Left hindlimb (tissue), 1 donor: ENCODE measurements at places on chromosomes 1 and 21.

DNA sequence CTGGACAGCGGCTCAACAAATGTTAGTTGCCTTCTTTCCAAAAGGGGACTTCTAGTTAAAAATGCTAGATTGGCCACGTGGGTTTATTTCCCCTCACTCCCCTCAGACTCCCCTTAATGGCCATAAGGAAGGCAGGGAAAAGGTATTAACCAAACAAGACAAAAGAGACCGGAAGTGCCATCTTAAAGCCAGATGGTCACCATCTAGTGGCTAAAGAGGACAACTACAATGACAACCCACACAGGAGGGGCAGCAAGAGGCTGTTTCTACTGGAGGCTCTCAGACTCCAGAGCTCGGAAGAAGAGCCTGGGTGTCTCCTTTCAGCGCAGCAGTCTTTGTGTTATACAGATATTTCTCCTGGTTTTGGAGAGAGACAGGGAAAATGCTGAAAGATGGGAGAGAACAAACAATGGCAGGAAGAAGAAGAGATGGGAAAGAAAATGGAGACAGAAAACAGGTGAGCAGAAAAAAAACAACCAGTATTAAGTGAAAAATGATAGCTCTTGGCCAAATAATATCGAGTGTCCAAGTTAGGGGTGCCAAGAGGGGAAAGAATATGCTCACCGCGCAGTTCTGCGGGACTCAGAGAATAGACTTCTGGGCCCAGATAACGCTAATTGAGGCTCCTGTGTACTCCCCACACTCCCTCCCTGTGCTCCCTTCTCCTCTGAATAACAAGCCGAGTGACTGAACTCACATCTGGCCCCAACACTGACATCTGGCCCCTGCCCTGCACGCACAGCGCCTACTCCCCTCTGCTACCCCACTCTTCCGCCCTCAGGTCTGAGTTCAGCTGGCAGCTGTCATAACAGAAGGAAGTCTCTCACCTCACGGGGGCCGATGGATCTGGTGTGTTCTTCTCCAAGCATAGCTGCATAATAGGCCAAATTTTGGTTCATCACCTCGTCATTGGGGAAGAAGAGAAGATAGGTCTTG, 9.6 kb downstream of the P3H1 start:
- no peak for DNase-seq

DNA sequence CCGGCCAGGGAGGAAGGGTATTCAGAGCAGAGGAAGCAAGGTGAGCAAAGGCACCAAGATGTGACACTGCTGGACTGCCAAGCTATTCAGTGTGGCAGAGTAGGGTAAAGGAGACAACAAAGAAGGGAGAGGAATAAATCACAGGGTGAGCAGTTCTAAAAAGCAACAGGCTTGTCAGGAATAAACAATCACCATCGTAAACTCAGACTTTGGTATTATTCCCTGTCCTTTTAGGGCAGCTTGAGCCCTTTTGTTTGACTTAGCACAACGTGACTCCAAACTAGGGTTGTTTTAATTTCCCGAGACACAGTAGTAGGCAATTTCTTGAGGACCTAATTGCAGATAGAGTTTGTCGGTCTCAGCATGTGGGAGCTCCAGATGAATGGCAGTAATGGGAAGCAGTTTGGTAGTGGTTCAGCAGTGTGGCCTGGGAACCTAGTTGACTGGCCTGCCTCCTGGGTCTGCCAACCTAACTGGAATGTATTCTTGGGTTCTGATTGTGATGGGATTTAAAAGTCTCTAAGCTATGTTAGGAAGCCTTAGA, 4.3 kb downstream of the CR1L start:
- no peak for DNase-seq

DNA sequence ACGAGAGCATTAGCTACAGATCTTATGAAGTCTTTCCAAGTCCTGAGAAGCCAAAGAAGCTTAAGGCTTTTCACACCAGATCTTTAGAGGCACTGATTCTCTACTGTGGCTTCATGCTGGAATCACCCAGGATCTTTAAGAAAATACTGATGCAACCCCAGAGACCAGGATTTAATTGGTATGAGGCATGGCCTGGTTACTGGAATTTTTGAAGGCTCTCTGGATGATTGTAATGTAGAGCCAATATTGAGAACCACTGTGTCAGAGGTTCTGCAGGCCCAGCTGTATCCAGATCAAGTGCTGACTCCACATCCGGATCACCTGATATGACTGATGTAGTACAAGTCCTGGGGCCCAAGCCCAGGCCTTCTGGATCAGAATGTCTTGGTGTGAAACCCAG, 105.7 kb downstream of the PLPPR5 start:
- DNase-seq = no peak

- DNase-seq = no peak
Measured at GRCh38 chr1:30302858-30303257, 420.5 kb downstream of the MATN1 start.

DNA sequence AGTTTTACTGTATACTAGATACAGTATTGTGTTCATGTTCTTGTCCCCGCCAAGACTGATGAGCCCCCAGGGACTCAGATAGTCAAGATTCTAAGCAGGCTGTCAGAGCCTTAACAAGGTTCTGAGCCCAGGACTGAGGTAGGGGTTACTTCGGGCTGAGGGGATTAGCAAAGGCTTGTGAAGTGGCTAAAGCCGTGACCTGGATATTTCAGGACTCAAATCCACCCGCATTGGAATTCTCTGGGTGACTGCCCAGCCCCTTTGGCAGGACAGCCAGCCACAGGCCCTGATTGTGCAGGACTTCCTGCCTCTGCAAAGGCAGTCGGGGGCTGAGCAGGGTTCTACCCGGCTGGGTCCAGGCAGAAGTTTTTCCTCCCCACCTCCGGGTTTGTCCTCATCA, at the start of gene PLA2G5:
PLA2G5 (plus strand) TSS at position 321 of the 400 bp plus-strand sequence. CDS start 14,637 bp downstream, outside the sequence.
- peak; percentile 63 for DNase-seq

DNA sequence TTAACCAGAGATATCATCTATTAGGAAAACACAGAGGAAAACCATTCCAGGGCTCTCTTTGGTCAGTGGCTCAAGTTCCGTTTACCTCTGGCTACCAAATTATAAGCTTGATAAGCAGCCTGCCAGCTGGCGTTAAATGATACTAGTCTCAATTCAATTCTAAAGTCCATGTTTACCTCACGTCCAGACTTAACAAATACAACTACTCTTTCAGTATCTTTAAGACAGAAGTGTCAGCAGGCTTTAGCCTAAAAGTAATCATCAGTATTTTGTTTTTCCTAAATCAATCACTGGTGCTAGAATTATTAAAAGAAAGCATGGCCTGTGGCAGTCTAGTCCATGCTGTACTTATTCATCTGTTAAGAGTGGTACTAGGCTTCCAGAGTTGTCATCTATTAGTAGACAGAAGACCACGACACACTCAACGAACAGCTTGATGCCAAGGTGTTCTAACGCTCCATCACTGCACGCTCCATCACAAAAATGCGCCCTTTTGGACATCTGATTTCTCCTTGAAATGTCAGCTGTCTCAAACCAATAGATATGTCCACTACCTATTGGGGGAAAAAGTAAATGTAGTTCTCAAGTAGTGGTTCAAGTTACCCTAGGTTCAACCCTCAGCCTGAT, 1.5 kb downstream of the IVNS1ABP start:
- no peak for DNase-seq

GRCh38 chr1:48948562-48948961, 171.9 kb upstream of the BEND5 start:
- no peak for DNase-seq

DNA sequence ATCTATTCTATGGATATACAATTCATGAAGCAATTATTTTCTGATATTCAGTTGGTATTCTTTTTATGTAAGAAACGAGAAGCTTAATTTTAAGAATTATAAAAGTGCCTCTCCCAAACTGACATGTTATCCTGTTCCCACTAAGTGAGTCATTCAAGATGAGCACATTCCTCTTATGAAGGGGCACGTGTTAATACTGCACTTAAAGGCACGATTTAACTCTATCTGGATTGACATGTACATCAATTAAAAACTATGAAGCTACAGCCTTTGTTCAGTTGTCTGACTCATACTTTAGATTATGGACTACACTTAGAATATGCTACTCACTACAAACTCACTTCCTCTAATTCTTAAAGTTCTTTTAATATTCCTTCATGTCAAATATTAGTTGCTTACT, 111.6 kb downstream of the CYYR1 start:
- no peak for DNase-seq

- DNase-seq = no peak
Measured at GRCh38 chr1:157087030-157087429, 12.6 kb downstream of the ETV3L start.

DNA sequence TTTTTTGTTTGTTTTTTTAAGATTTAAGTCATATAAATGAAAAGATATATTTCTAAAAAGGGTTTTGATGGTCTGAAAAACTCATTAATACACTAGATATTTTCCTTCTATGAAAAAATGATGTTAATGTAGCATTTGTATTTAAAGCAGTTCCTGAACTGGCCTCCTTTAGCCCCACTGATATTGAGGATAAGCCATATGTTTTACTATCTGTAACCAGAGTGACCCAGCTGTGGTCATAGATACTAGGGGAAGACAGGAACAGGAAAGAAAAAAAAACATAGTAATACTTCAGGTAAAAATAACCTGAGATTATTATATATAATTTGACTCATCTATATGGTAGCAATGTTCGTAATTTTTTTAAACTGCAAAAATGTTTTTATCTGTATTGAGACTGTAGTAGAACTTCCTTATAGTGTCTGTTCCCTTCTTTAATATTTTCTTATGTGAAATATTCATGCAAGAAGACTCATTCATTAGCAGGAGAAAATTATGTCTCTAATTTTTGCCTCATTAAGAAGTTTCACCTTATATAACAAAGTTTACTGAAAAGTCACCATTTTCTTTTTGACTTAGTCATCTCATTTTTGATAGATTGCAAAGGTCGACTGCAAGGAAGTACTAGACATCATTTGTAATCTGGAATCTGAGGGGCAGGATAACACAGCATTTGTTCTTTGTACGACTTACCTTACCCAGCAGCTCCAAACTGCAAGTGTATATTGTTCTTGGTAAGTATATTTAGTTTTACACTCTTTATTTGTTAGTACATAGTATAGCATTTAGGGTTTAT, 25.6 kb upstream of the TMCO2 start:
- DNase-seq = no peak

DNA sequence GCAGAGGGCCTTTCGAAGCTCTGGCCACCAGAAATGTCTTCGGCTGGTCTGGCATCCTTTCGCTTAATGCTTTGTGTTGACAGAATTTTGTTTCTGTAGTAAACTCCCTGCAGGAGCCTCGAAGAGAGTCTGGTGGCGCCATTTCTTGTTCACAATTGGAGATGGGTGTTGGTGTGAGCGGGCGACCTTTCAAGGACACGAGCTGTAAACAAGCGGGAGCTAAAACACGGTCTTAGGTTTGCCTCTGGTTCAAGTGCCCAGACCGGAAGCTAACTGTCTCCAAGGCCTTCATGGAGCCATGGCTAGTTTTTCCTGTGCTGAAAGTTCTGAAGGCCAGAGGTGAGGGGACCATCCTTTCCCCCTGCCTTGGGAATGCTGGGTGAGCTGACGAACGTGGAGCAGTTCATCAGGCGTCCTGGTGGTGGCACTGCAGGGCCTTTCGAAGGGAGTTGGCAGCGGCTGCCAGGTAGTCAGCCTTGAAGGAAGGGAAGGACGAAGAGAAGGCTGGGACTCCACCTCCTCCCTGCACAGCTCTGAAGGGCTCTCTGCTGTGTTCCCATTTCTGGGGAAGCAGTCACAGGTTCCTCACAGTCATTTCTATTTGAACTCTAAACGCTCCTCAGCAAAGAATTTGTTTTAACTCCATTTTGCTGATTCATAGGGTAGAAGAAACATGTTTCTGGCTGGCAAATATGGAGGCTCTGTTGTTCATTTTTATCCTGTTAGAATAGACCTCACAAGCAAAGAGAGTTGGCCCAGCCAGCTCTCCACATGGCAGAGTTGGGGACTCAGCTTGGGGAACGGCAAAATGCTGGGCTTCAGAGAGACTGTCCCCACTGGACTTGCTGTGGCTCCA, 35.2 kb downstream of the URB2 start:
- DNase-seq = peak; percentile 80

DNA sequence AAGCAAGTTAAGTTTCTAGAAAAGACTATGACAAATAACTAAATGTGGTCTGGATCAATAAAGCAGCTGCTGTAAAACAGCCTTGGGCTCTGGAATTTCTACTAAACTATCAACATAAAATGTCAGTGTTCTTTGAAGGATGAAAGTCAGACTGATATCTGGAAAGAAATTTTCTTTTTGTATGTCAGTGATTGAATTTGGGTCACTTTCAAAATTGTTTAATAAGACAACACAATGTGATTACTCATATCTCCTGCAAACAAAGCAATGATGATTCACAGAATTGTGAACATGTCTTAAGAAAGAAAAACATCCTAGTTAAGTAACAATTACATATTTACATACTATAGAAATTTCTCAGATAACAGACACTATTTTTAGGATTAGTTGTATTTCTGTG, 826.4 kb downstream of the PLA2G4A start:
- DNase-seq = no peak

- no peak for DNase-seq
Measured at GRCh38 chr1:21341517-21342078, 51.3 kb upstream of the ECE1 start.

DNA sequence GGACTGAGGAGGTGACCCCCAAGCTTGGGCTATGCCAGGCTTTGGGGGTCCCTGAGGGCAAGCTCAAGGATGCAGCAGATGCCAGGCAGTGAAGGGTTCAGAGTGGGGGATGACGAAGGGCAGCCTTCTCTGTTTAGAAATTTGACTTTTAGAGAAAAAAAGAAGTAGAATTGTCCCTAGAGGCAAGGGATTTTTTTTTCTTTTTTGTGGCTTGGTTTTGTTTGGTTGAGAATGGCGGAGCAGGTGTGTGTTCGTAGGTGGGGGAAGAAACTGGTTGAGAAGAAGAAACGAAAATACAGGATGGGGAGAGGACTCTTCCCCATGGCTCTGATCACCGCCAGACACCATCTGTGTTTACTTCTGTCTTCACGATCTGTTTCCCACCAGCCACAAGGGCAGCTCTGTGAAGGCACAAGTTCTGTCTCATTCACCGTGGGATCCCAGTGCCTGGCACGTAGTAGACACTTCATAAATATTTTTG, 8.2 kb downstream of the PLA2G5 start:
- no peak for DNase-seq

DNA sequence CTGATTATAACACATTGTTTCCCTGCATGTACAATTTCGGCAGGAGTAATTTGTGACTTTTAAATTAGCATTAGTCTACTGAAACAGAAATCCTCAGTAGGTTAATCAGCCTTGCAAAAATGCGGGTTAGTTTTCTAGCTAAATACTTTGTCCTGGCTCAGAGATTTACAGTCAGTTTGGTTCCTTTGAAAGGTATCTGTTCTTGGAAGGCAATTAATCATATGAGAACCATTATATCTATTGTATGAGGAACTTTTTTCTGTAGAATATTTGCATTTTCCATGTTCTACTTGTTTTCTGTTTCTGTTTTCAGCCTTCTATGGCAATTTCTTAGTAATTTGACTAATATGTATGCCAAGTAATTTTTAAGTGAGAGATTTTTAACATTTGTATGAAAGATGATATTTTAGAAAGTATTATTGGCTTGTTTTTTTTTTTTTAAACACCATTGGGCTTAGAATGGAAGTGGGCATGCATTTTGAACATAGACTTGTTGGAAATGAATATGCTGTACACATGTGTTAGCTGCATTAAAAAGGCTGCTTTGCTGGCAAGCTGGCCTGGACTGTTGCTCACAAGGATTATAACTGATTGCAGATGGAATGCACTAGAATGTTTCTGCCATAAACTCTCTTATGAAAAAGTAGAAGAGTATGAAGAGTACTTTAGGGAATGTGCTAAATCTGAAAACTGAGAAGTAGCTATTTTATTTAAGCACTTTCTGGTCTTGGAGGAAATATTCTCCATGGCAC, 26.2 kb downstream of the KIF1B start:
- peak; percentile 62 for DNase-seq
